ENCODE measurements at places on chromosomes 5 and 9.

DNA sequence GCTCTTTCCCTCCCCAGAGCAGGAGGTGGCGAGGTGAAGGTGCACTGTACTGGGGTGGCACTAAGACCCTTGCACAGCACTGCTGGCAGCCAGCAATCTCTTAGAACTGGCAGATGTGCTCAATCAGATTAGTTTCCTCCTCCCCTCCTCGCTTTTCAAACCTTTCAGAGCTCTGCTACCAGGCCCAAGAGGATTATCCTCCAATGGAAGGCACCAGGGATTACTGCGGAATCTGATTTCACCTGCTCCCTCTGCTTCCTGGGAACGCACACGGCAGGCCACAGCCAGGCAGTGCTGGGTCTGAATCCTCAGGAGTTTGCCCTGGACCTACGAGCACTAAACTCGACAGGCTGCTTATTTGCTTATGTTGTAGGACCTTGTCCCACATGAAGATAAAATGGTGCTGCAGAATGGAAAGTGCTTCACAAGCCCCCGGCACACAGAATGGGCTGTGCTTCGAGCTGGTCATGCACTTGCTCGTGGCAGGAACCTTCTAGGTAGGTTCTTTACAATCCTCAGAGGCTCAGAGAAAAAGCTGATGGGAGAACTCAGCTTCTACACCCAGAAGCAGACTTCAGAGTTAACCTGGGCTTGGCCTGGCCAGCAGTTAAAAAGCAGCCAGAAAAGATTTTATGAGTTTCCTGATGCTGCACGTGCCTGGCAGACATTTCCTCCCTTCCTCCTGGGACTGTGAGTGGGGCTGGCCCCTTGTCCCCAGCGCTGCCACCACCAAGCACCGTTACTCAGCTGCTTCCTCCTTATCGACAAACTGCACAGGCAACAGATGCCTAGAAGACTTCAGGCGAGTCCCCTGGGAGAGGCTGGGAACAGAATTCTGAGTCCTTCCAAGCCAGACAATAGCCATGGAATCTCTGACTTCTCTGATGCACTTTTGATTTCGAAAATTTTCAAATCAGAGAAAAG lies 33.1 kb downstream of the FABP6 start:
- no peak for DNase-seq

DNA sequence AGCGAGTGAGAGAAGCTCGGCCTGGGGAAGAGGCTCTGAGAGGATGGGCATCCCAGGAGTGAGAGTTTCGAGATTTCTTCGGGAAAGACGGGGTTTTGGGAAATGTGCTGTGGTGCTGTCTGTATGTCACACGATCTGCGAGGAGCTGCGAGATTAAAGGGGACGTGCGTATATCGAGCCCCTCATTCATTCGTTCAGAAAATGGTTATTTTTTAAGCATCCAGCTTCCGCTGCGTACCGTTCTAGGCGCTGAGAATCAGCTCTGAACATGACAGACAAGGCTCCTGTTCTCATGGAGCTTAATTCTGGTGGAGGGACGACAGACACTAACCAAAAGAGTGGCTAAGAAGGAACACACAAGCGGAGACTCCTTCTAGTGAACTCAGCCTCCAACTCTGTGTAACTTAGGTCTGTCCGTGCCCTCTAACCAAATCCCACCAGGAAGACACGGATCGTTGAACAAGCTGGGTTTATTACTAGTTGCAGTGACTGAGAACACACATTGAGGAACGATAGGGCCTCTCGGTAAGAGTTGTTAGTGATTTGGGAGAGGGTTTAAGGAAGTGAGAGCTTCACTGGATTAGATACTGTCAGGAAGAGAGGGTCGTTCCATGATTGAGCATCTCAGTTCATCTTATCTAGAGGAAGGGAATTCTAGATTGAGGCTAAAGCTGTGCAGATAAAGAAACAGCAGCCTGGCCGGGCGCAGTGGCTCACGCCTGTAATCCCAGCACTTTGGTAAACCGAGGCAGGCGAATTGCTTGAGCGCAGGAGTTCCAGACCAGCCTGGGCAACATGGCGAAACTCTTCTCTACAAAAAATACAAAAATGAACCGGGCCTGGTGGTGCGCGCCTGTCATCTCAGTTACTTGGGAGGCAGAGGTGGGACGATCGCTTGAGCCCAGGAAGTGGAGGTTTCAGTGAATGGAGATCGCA lies 1.0 kb upstream of the FBXW11 start:
- DNase-seq, result no peak

DNA sequence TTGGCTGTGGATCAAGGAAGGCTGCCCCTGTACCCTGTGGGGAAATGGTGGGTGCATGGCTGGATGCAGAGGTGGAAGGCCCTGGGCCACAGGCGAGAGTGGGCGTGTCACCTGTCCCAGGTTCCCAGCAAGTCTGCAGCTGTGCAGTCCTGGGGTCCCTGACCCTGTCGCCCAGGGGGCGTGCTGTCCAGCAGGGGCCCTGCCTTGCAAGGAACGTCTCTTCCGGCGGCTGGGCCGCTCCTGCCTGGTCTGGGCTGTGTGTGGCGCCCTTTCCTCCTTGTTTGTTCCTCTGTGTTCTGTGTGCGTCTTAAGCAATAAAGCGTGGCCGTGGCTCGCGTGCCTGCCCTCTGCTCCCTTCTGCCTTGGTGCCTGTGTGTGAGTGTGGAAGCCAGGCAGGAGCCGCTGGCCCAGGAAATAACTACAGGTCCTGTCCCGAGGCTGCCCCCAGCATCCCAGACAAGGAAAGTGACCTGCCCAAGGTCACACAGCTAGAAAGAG lies 8.4 kb downstream of the SLC2A6 start:
- DNase-seq, result no peak

- DNase-seq, result no peak
Measured at GRCh38 chr9:137828527-137829259, 48.9 kb upstream of the CACNA1B start.

- DNase-seq, result no peak
Measured at GRCh38 chr9:121253821-121254501, 14.0 kb upstream of the GSN start.

DNA sequence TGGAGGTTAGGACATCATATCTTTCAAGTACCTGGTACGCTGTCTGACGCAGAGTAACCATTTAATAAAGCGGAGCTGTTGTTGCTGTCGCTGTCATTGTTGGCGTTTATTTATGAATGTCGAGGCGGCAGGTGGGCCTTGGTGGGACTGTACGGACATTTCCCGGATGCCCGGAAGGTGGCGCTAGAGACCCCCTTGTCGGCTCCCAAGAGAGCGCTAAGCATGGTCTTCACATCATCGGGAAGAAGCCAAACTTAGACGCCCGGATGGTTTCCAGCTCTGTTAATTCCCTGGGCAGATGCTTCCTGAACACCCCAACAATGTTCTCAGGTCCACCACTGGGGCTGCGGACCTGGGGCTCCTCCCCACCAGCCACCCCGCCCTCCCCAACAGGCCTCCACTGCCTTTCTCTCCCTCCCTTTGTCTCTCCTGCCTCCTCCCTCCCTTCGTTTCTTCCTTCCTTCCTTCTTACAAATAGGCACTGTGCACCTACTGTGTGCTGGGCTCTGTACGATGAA lies 54.1 kb downstream of the DUSP1 start:
- DNase-seq, result peak; percentile 84

DNA sequence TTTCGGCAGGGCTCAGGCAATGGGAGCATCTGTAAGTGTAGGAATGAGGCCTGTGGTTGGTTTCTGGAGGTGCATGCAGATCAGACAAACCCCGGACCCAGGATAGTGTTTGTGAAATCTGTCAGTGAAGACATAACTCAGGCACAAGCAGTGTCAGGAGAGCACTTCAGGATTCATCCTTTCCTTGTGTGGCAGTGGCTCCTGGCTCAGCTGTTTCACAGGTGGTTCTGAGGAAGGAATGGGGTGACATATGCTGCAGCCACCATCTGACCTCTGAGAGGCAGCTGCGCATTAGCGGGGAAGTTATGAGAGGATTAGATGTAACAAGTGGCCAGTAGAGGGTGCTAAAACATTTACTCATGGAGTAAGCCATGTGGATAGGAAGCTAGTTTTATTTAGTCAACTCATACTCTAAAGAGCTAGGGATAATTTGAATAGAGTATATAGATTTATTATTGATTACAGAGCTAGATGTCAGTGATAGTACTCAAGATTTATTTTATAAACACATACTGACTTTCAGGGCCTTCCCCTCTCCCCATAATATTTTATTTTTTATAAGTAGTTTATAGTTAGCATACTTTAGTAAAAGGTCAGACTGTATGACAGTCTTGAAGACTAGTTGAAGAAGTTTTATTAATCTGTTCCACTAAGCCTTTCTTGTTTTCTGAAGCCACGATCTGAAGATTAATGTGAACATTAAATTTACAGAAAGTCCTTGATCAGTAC lies 28.4 kb downstream of the NNT start:
- DNase-seq, result peak; percentile 9

DNA sequence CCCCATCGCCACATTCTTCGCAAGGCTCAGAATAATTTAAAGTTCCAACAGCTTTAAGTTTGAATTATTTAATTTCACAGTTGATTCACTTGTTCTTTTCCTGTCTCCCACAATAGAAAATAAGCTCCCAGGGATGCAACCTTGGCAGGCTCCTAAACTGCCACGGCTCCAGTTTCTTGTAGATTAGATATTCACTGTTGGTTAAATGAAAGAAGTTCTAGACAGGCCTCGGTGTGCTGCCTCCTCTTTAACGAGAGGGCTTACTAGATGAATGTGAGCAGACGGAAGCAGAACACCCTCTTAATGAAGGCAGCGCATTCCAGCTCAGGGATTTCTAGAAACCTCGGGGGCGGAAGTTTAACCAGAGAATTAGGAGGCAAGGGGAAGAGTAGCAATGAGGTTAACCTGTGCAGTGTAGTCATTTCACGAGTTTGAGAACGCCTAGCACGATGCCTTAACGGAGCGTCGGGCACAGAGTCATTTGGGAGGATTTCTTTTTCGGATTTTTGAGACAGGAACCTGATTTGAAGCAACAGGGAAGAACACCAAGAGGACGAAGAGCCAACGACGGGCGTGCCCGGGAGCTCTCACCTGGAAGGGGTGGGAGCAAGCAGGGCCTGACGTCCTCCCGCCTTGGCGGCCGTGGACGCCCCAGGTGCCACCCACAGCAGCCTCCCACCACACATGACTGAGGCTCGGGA lies 637 bp upstream of the SMC5 start:
- DNase-seq, result no peak

DNA sequence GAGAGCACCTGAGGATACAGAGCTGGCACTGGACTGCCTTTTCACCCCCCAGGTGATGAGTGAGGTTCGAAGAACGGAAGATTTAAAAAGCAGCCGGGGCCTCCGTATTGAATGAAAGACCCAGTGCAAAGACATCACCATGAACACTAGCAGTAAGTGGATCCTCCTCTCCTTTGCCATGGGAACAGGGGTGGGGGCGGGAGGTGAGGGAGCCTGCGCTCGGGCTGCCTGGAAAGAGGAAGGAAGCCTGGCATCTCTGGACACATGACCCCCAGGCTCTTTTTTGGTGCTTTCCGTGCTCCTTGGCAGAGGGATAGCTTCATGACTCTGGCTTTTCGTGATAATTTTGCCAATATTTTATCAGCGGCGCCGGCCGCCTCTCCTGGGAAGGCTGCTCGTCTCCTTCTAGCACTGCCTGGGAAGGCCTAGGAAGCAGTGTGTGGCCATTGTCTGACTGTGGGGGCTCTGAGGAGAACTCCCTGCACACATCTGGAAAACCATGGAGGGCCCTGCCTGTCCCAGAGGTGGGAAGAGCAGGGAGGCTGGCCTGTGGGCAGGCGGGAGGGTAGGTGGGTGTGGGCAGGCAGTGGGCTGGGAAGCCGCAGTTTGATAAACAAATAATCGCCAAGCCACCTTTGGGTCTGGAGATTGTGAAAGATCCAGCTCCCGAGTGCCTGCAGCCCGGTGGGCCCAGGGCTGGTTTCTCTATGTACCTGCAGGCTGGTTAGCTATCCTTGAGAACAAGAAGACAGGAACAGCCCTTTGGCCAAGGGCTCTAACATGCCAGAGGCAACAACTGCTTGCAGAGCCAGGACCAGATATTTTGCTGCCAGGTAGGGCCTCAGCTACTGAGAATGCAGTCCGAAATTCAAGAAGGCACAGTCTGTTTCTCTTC lies 911 bp downstream of the ABLIM3 start:
- no peak for DNase-seq

- no peak for DNase-seq
Measured at GRCh38 chr5:100446879-100447430, 88.2 kb upstream of the FAM174A start.

DNA sequence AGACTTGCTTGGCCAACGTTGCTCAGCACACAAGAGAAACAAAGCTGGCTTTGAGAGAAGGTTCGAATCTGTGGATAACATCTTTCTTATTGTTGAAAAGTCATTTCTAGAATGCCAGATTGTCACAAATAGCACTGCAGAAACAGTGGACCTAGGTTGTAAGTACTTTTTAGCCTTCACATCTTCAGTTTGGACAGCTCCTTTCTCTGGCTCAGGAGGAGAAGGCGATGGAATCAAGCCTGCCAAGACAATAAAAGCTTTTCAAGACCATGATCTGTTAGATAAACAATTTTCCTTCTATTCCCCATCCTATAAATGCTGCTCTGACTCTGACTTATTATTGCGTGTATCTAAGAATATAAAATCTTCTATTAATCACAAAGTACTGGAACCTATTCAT lies 615.2 kb upstream of the SEMA6A start:
- no peak for DNase-seq
